Naive thymus-derived CD8-positive, alpha-beta T cell (primary cell): ENCODE measurements at places on chromosomes 13 and 19.

- no peak for DNase-seq
These were observed 19.8 kb upstream of the ARRDC2 start for GRCh38 chr19:17988161-17988560.

DNA sequence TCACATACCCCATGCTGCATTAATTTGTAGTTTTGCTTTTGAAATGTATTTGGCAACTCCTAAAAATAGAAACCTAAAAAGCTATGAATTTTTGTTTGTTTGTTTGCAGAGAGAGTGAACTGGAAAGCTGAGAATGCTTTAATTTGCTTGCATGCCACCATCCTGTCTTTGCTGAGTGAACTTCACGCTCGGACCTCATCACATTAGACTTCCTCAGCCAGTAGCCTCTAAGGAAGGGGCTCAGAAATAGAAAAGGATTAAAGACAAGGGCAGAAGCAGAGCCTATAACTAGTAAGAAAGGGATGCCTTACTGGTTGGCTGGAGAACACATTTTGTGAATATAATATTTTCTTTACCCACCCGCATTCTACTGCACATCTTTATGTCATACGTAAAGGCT, 275.1 kb downstream of the DCLK1 start:
- no peak for DNase-seq

DNA sequence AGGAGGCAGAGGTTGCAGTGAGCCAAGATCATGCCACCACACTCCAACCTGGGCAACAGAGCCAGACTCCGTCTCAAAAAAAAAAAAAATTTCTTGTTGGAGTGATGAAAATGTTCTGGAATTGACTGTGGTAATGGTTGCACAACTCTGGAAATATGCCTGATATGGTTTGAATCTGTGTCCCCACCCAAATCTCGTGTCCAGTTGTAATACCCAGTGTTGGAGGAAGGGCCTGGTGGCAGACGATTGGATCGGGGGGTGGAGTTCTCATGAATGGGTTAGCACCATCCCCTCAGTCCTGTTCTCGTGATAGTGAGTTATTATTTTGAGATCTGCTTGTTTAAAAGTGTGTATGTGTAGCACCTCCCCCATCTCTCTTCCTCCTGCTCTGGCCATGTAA, 41.1 kb upstream of the MAP3K10 start:
- DNase-seq = no peak

DNA sequence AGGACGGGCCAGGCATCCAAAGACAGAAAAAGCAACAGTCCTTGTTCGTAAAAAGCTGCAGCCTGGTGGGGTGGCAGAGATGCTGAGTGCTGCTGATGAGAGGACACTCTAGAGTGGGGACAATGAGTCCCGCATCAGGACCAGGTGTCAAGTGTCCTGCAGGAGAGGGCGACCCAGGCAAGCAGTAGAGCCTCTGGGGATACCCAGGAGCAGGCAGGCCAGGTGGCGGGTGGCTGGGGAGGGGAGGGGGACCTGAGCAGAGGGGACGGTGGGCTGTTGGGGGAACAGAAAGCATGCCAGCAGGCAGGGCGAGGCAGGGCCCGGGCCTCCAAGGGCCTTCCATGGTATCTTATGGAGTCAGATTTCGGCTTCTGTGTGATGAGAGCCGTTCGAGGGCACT, 35.8 kb downstream of the GGACT start:
- no peak for DNase-seq

DNA sequence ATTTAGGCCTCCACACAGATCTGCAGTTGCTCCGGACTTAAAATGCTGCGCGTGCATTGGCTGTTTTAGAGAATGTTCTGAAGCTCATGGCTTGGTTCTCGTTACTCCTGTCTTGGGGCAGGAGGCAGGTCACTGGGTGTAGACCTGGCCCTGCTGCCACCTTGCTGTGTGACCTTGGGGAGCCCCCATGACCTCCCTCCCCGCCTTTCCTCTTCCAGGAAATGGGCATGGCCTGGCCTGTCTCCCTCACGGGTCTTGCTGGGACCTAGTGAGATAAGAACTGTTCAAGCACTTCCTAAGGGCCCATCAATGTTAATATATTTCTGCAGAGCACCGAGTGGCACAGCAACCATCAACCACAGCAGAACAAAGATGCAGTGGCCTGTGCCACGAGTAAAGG, 49.4 kb downstream of the KLF2 start:
- no peak for DNase-seq

DNA sequence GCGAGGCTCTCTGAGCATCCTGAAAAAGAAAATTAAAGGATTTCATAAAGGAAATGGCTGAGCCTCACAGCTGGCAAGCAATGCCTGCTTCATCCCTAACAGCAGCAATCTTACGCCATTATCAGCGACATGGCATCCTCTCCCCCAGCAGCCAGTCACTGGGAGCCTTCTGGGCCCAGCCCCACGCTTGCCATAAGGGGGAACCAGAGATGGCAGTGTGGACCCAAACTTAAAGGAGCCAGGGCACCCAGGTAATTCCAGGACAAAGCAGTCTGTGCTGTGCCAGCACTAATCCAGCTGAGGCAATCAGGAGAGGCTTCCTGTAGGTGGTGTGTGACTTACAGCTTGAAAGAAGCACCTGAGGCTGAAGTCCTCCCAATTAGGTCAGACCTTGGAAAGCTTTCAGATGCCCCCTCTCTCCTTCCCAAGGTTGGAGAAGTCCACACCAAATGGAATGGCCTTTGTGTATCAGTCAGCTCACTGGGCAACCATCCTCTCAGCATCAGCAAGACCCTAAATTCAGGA, 10.3 kb downstream of the VSTM2B start:
- no peak for DNase-seq

DNA sequence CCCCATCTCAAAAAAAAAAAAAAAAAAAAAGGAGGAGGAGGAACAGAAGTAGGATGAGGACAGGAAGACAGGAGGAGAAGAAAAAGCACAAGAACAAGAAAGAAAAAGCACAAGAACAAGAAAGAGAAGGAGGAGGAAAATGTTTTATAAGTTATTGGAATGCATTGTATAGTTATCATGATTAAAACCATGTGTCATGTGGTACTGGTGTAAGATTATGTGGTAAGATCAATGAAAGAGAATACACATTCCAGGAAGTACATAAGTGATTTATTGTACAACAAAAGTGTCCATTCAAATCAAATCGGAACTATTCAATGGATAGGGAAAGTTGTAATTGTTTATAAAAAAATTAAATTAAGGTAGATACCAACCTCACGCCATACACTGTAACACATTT, 167.7 kb downstream of the MZT1 start:
- no peak for DNase-seq

DNA sequence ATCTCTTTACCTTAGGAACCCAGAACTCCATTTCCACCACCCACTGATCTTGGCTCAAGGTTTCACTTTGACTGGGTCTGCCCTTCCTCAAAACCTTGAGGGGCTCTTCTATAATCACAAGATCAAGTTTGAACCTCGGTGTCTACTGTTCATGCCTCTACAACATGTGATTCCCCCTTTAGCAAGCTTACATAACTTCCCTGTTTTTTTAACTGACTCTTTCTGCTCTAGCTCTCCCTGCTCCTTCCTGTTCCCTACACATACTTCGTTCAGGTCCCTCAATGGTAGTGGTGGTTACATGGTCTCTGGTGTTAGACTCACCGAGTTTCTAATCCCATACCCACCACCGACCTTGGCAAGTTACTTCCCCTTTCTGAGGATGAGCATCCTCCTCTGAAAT, 26.7 kb downstream of the CEACAM8 start:
- DNase-seq = no peak

DNA sequence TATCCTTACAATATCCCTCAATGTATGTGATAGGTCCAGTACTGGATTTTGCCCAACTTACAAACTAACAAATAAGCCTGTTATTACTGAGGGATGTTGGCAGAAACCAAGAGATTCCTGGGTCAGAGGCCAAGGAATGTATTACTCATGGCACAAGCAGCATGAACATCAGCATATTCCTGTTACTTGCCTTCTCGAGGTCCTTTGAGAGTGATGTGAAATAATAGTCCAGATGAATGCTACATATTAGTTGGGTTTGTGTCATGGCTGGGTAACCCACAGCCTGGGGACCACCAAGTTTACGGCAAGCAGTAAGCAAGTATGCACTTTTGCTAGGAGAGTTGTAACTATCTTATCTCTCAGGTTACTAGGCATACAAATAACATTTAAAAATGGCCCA, 384.5 kb upstream of the GPC6 start:
- DNase-seq = no peak

- no peak for DNase-seq
These were observed 29.4 kb downstream of the SMIM24 start for GRCh38 chr19:3450796-3451411.

DNA sequence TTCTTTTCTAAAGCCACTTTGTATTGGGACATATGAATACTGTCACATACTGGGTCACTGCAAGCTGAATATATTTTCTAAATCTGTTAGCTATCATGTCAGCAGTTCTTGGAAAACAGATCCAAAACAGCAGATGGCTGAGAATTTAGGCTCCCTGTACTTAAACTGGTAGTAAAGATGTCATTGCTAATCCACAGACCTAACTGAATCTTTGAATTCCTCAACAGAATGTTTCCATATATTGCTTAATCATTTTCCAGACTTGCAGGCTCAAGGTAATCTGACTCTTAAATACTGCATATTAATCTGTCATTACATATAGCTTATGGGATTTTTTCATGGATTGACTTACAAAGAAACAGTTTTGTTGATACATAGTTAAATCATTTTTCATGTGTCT, 639.0 kb upstream of the KLHL1 start:
- no peak for DNase-seq

DNA sequence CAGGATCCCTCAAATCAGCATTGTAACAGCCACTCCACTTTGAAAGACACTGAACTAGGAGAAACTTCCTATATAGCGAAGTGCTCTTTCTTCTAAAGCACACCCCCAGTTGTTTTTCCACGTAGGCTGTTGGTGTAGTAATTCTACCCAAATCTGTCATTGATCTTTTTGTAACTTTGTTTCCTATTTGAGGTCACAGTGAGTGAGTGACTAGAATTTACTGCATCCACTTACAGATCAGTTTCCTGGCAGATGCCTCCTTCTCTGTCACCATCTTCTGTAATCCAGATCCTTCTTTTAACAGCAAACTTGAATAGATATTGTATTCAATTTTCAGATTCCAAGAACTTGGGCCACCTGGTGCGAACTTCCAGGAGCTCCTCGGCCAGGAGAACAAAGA, 15.3 kb downstream of the ZAR1L start:
- DNase-seq = no peak

- no peak for DNase-seq
These were observed 3.5 kb upstream of the TBC1D4 start for GRCh38 chr13:75485286-75486062.

DNA sequence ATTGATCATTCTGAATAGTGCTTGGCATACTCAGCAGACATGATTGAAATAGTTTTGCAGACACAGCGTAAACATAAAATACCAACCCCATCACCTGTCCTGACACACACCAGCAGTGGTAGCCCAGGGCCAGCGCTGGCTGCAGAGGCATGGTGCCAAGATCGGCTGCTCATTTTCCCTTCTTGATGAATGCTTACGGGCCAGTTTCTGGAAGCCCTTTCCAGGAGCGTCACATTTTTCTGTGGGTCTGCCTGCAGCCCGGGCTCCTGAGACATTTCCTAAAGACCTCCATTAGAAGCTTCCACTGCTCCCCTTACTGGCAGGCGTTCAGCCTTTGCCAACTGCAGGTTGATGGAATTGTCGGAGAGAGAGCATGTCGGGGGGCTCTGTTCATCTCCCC, 48.6 kb downstream of the CHST8 start:
- DNase-seq = no peak

DNA sequence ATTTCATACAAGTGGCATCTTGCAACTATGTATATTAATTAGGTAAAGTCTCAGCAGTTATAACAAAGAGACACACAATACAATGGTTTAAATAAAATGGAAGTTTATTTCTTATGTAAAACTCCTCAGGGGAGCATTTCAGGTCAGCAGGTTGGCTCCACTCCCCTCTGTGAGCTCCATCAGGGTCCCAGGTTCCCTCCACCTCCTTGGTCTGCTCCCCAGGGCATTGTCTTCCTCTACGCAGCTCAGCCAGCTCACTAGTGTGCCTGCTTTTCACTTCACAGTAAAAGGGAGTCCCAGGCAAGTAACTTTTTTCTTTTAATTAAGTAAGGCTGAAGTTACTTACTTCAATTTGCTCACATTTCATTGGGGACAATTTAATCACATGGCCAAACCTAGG, 135.3 kb upstream of the FNDC3A start:
- no peak for DNase-seq

- no peak for DNase-seq
These were observed 2480.7 kb upstream of the PCDH20 start for GRCh38 chr13:63896321-63896720.

- no peak for DNase-seq
These were observed 31.7 kb downstream of the DNAJC15 start for GRCh38 chr13:43054803-43055802.

DNA sequence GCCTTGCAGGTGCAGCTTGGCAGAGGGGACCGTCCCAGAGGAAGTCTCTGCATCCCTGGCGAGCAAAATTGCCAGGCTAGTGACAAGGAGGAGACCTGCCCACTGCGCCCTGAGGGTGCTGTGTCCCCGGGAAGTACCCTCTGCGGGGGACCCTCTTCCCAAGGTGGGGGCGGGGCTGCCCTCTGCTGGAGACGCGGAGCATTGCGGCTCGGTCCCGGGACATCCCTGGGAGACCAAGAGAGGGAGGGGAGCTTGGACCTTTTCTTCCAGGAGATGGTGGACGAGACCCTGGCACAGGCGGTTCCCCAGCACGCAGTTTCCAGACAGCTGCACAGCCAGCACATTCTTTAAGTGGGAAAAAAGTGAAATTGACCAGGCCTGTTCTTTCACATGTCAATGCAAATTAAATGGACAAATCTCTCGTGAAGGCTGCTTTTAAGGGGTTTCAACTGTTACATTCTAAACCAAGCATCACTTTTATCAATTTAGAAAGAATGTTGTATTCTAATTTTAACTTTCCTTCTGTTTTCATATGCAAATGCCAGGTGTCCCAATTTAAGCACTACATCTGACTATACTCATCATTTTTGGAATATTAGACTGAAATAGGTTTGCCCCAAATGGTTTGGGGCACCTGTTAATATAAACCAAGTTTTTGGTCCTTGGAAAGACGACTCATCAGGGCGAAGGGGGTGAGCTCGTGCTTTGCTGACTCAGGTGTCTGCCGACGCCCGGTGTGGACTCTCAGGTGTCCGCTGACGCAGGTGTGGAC, 60.7 kb downstream of the MCF2L start:
- DNase-seq = peak; percentile 52

GRCh38 chr19:2747349-2747748, 7.5 kb upstream of the SLC39A3 start:
- no peak for DNase-seq

GRCh38 chr19:41334793-41335192, 18.9 kb downstream of the TGFB1 start:
- DNase-seq = no peak

- DNase-seq = no peak
These were observed 596.5 kb upstream of the KLF12 start for GRCh38 chr13:74730556-74731331.
